ENCODE measurements at places on chromosomes 5 and 9. TPM values are rescaled to one million over a fixed set of nuclear protein-coding genes. Genes with fewer than 3 reads are reported as not detected.

- no peak for DNase-seq
Observed at GRCh38 chr5:117077142-117077541, 502.5 kb upstream of the SEMA6A start.

GRCh38 chr5:181282874-181283273 is 21.9 kb upstream of the TRIM52 start:
- DNase-seq = no peak

DNA sequence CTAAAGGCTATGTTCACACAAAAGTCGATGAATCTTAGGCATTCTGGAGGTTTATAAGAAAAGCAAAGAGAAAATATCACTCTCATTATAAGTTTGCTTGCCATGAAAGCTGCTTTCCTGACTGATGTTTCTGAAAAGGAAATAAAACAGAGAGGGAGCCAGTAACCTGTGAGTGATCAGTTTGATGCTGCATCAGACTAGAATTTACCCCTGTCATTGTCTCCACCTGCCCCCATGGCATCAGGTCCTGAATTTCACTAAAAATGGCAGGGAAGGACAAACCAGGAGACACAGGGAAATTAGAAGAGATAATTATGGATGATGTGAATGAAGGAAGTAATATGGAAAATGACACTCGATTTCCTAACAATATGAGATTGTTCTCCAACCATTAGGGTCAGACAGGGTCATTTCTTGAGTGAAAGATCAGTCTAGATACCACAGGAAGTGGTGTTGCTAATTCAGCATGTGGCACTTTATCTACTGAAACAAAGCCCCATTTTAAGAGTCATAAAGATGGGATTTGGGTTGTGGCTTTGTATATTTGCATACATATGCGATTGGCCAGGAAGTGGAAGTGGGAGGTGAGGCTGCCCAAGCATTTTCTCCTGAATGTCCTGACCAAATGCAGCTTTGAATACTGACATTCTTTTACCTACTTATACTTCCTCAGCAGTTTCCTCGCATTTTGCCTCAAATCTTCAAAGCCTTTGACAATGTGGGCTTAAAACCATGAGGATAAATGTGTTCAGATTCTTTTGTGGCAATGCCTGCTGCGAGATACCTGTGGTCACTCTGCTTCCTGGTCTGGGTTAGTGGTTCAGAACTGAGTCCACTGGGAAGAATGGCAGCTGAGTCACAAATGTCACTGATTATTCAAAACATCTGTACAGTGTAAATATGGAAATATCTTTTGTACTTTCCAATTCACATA is 29.7 kb downstream of the MEGF10 start:
- no peak for DNase-seq

DNA sequence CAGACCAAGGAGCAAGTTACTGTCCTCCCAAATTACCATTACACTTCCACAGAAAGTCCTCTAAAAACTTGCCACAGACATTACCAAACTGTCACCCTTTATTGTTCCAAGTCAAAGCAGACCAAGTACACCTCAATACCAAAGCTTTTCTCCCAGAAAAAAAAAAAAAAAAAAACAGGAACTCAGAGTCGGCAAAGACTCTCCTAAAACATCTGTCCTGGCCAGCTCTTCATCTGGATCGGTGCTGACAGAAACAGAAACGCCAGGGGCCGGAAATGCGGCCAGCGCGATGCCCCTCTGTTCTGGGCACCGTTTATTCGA is 718 bp downstream of the DEPDC1B start:
- DNase-seq = no peak

- no peak for DNase-seq
Observed at GRCh38 chr5:6611334-6612256, 21.2 kb downstream of the NSUN2 start.

DNA sequence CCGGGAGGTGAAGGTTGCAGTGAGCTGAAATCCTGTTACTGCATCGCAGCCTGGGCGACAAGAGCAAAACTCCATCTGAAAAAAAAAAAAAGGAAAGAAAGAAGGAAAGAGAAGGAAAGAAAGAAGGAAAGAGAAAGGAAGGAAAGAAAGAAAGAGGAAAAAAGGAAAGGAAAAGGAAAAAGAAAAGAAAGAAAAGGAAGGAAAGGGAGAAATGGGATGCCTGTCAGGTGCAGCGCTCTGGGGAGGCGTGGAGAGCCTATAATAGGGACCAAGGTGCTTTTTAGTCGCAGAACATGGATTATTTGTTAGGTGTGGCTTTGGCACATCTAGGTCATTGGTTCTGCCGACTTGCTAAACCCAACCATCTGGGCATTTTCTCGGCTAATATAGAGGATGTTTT is 17.9 kb downstream of the EXOSC2 start:
- DNase-seq = no peak

- no peak for DNase-seq
Observed at GRCh38 chr9:106218427-106218826, 524.1 kb downstream of the TMEM38B start.

DNA sequence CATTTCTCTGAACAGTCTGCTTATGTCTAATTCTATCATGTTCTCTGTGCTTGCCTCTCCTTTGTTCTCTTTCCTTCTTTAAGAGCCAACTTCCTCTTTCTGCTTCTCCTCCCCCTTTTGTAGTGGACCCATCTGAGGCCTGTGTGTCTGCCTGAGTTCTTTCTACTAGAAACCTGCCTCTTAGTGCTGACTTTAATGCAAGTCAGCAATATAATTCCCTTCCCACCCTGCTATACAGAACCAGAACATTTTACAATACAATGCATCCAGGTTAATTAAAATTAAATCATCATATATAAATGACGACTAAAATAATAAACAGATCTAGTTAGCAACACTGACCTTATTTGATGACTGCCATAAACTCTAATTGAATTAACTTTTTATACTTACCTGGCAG is 82.6 kb upstream of the GAS1 start:
- DNase-seq = no peak

DNA sequence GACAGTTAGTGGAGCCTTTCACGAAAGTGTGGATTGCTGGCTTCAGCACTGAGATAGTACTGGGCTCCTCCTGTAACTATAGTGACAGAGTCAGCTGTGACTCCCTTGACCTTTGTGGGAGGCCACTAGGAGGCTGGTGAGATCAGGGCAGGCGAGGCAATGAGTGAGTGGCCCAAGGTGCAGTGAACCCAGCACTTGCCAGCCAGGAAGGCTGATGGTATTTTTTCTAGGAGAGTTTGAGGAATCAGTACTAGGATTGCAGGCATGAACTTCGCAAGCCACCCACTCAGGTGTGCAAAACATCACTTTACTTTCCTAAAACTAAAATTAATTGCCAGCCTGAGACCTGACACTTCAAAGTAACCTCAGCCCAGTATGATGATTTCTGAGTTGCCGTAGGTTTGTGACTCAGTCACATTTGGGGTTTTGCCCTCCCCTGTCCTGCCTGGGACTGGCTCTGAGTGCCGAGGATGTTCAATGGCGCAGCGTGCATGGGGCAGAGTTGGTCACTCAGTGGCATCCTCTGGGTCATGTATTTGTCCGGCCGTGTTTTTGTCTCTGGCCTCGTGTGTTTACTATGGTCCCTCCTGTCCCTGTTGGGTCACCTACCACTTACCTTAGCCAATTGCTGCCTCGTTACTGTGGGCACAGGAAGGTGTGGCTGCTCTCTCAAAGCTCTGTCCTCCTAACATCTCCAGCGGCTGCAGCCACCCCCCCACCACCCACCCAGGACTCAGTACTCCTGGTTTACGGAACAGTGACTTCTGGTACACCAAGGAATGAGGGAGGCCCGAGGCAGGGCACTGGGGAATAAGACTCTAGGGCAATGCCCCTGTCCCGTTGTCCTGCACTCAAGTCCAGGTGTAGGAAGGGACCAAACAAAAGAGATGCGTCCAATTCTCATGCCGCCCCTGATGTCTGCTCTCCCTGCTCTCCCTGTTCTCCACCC is 67.2 kb downstream of the IL31RA start:
- no peak for DNase-seq

DNA sequence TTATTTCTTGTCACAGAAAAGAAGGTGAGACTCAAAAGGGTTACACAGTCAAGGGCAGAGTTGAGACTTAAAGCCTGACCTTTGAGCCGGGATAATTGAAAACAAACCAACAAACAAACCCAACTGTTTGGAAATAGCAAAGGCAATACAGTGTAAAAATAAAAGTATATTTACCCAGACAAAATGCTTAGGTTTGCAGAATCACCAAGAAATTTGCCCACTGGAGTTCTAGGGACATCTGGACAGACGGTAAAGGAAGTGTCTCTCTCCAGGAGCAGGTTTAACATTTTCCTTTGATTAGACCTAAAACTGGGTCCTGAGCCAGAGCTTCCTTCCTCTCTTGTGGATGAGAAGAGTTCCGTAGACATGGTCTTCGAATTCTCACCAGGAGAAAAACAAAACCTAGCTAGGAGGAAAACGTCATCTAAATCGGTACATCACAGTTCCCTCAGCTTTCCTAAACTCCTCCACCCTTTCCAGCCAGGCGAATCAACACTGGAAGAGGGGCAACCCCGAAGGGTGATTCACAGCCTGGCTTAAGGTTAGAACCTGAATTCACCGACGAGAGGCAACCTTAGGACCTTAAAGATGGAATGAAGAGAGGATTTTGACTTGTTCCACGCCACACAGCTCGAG is 673 bp downstream of the CDC25C start:
- DNase-seq = no peak

GRCh38 chr5:16907270-16907669 is 28.8 kb downstream of the MYO10 start:
- DNase-seq = no peak

DNA sequence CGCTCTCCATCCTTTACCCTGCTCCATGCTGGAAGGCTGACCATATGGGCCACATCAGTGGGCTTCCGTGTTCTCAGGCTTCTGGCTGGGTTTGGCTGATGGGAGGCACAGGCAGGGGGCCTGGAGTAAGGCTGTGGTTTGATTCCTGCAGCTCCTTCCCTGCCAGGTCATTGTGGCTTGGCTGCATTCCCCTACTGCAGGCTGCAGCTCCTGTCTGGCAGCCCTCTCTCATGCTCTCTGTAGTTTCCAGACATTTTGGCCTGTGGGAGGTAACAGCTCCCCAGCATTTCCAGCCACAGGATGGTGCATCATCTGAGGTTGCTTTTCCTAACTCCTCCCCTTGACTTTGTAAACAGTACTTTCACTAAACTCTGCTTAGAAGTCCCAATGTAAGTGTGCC is 102.0 kb upstream of the PTPN3 start:
- DNase-seq = peak; percentile 31

DNA sequence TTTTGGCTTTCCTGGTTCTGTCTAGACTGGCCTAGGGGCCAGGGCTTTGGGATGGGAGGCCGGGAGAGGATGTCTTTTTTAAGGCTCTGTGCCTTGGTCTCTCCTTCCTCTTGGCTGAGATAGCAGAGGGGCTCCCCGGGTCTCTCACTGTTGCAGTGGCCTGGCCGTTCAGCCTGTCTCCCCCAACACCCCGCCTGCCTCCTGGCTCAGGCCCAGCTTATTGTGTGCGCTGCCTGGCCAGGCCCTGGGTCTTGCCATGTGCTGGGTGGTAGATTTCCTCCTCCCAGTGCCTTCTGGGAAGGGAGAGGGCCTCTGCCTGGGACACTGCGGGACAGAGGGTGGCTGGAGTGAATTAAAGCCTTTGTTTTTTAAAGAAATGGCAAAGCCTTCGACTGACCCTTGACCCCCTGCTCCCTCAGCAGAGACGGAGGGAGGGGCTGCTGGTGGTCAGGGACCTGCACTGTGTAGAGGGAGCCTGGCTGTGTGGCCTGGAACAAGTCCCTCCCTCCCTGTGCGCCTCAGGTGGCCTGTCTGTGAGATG is 11.1 kb downstream of the FPGS start:
- DNase-seq = no peak

DNA sequence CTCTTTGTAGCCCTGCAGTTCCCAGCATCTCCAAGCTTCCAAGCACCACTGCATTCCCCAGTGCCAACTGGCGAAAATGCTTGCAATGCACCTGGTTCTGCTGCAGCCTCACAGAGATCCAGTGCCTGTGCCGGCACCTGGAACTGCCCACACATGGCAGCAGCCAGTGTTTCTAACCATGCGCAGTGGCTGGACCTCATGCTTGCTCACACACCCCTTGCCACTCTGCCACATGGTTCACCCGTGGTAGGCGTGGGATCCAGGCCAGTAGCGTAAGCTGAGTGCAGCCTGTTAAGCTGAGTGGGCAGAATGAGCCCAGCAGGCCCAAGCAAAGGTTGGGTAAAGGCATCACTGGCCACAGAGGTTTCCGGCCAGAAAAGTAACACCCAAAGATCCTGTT is 214.1 kb upstream of the VLDLR start:
- DNase-seq = no peak

DNA sequence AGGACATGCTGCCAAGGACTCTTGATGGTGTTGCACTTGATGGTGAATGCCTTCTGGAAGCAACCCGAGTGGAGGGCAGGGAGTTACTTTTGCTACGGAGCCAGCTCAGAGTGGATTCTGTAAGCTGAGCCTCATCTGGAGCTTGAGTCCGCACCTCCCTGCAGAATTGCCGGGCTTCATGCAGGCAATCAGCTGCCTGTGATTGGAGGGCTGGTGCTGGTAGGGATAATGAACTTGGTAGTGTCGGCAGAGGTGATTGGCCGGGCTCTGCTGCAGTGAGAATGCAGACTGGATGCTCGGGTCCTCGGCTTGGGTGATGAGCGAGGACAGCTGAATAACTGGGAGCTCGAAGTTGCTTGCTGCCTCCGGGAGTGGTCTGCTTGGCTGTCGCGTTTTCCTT is 23.1 kb downstream of the SLC25A25 start:
- DNase-seq = peak; percentile 93

GRCh38 chr5:138083702-138084101 is at the start of gene WNT8A:
Gene WNT8A, plus strand, starts transcription at chr5:138084033. Its CDS starts 95 bp downstream, at chr5:138084128.
- DNase-seq = no peak

DNA sequence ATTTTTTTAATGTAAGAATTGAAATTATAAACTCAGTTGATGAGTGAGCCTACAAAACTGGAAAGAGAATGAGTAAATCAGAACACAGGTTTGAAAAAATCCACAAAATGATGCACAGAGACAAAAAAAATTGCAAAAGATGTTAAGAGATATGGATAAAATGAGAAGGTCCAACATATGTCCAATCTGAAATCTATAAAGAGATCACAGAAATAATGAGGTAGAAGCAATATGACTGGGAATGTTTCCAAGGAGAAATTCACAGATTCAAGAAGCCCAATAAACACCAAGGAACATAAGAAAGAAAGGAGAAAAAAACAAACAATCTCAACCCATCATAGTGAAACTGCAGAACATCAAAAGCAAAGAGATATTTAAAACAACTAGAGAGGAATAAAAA is 288.4 kb upstream of the SLC30A5 start:
- DNase-seq = no peak

GRCh38 chr5:43121233-43121912 is 659 bp downstream of the ZNF131 start:
- peak; percentile 90 for DNase-seq

- peak; percentile 54 for DNase-seq
Observed at GRCh38 chr9:114413861-114414301, 26.1 kb upstream of the AKNA start.

- no peak for DNase-seq
Observed at GRCh38 chr5:20660588-20660987, 672.6 kb upstream of the CDH18 start.

GRCh38 chr5:142605611-142606010 is 80.3 kb downstream of the FGF1 start:
- no peak for DNase-seq

The GABRG2 gene
- total RNA-seq = not detected

The PCDHGA3 gene
- total RNA-seq = 2.9 TPM

The SH3GL2 gene
- total RNA-seq = not detected

The ARHGEF37 gene
- total RNA-seq = 0.21 TPM

The PFN3 gene
- not detected for total RNA-seq

The STKLD1 gene
- 0.26 TPM for total RNA-seq

The SPINK13 gene
- total RNA-seq = not detected

The BHMT2 gene
- total RNA-seq = not detected

The PCDHGB3 gene
- 4.2 TPM for total RNA-seq

The FGF10 gene
- total RNA-seq = not detected

The SLC6A18 gene
- not detected for total RNA-seq

The FAM169A gene
- total RNA-seq = not detected

The NEURL1B gene
- total RNA-seq = 8.6 TPM

The LHX3 gene
- total RNA-seq = not detected

All from HFFc6 (cell line).